CD4-positive, alpha-beta T cell treated with Interleukin-21 for 1 hour (primary cell): ENCODE measurements at places on chromosomes 6 and 20.
A peak's percentile ranks its signal among the peaks of the same experiment; 100 is the strongest.

- DNase-seq: no peak
These were observed 4.8 kb upstream of the SDCBP2 start for GRCh38 chr20:1333462-1334369.

DNA sequence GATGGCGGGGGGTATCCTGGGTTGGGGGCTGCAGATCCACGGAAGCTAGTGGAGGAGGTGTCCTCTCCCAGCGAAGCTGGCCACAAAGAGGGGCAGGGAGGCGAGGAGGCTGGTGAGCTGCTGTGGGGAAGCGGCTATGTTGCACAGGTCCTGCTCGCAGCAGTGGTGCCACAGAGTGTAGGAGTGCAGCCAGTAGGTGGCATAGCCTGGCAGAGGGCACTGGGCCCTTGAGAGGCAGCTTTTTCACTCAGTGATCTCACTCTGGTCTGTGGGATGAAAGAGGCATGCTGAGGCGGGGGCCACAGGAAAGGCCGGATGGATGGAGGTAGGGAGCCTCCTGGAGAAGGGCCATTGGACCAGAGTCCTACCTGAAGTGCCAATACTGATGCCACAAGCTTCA, 2.9 kb upstream of the LY6G6D start:
- DNase-seq: peak; percentile 24

DNA sequence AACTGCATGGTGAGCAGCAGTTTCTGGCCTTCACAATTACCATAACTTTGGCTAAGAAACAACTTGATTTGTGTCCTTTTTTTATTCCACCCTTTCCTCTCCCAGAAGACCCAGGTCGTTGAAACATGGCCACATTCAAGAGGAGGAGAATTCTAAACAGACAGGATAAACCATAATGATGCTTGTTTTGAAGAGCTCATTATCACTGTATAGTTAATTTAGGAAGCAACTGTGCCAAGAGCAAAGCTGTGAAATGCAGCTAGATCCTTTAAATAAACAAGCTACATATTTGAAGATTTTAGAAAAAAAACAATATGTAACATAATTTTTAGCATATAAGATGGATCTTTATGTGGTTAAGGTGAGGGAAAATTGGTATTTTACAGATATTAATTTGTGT, 104.5 kb downstream of the KLHL32 start:
- DNase-seq: no peak

- no peak for DNase-seq
These were observed 14.3 kb downstream of the TTBK1 start for GRCh38 chr6:43257367-43258145.

- DNase-seq: no peak
These were observed 5.8 kb upstream of the MCM9 start for GRCh38 chr6:118940770-118941169.

GRCh38 chr6:143828572-143828971, 14.6 kb upstream of the LTV1 start:
- DNase-seq: no peak

- no peak for DNase-seq
These were observed 29.7 kb downstream of the PDRG1 start for GRCh38 chr20:31922181-31922580.

DNA sequence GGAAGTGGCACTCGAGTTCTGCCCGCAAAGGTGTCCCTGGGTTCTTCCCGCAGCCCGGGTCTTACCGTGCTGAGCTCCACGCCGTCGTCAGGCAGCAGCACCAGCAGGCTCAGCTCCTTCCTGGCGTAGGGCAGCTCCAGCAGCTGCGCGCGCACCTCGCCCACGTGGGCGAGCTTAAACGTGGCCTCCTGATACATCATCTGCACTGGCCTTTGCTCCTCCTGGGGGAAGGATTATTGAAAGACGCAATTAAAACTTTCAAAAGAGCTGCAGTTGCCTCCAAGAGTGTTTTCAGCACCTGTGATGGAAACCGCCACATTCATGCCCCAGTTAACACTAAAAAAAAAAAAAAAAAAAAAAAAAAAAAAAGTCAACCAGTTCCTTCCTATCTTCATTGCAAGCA, 11.3 kb downstream of the SERPINB9 start:
- DNase-seq: peak; percentile 87

DNA sequence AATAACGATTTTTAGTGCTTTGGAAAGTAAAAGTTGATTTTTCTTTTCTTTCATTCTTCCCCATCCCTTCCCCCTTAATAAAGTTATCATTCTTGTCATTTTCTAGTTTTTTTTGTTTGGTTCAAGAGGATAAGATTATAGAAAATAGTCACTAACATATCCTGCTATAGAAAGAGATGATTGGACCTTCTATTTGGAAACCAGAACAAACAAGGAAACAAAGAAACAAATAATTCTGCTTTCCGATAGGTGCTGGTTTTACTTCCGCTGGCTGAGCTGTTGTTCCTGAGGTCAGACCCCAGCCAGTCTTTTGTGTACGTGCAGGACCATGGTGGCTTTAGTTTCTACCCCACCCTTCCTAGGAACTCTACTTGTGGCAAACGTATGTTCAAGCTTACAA, at the start of gene CDH26:
Gene CDH26, plus strand, starts transcription at position 301 of the 400 bp plus-strand sequence. CDS start 304 bp downstream, outside the sequence.
- DNase-seq: no peak

DNA sequence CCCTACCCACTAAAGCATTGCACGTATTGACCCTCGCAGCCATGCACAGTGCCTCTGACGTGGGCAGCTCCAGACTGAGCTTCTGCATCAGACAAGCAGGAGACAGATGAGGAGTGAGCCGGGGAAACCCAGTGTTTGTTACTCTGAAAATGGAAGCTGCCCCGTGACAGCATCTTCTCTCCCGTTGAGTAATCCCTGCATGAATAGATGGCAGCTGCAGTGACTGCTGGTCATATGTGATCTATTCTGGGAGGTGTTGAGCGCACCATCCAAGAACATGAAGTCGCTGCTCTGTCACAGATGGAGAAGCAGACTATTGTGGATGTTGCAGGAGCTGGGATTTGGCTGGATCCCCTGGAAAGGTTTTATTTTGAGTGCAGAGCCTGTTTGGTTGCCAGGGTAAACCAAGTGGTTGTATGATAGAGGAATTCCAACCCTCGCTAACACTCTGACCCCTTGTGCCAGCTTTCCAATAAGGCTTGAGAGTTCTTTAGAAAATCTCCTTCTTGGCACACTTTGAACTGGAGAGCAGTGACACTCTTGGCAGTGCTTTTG, 242.2 kb downstream of the NRN1 start:
- DNase-seq: no peak

- no peak for DNase-seq
These were observed 51.3 kb downstream of the CNR1 start for GRCh38 chr6:88114838-88115237.

DNA sequence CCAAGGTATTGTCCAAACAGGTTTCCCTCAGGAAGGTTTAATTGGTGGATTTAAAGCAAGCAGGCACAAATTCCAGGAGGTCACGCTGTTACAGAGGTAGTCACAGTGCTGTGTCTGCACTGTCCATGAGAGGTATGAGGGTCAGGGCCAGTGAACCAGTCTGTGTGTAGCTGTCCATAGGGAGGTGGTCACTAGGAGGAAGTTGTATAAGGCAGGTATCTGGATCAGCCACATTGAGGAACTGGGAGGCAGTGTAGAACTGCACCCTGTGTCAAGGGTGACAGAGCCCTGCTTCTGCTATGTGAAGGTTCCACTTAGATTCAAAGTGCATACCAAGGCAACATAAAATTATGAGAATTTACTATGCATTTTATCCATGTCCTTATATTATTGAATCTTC, 73.3 kb downstream of the MAP3K4 start:
- no peak for DNase-seq

- DNase-seq: no peak
These were observed 59.6 kb downstream of the ZNF831 start for GRCh38 chr20:59223182-59223601.

- no peak for DNase-seq
These were observed 80.5 kb downstream of the ISM1 start for GRCh38 chr20:13301596-13301995.

DNA sequence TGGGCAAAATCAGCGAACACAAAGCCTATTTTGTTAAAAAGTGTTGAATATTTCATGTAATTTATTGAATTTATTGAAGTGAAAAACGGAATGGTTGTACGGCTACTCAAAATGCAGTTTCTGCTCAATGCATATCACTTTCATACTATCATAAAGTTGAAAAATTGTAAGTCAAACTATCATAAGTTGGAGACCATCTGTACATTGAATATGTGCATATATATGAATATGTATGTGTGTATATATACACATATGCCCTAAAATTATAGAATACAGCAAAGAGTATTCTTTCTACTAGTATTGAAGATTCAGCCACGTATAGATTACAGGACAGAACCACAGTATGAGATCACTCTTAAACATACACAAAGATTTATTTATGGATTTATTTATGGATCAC, 499.0 kb upstream of the SULF2 start:
- no peak for DNase-seq

- no peak for DNase-seq
These were observed 54.0 kb upstream of the SNX9 start for GRCh38 chr6:157768863-157769551.

- DNase-seq: no peak
These were observed 347.7 kb downstream of the PRKN start for GRCh38 chr6:162379757-162380409.

- DNase-seq: no peak
These were observed 148.4 kb upstream of the EYA4 start for GRCh38 chr6:133092771-133093170.

- DNase-seq: no peak
These were observed 19.1 kb downstream of the ZSCAN23 start for GRCh38 chr6:28424163-28424562.

GRCh38 chr6:37695857-37696219, 1.8 kb downstream of the MDGA1 start:
- no peak for DNase-seq

DNA sequence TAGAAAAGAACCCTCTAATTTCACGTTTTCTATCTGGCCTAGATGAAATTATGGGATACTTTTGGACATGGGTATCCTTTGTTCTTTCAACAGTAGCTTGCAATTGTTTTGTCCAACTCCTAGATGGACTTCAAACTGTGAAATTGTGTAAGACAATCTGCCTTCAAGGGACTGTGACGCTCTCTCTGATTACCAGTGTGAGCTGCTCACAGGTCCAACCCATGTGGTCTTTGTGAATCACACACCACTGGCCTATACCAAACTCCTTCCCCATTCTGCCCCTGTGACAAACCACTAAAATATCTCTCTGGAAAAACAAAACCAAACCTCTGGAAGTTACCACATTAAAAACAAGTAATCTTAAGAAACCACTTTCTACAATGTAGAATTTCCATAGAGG, 59.5 kb downstream of the NINL start:
- no peak for DNase-seq

- DNase-seq: peak; percentile 86
These were observed 9.6 kb upstream of the SF3B5 start for GRCh38 chr6:144104898-144105487.
